ENCODE measurements at places on chromosomes 3 and 15. TPM values are rescaled to one million over a fixed set of nuclear protein-coding genes. Genes with fewer than 3 reads are reported as not detected.

SRGAP3 gene
- 13.9 TPM for total RNA-seq

GRCh38 chr3:181711325-181712135 is at the start of gene SOX2:
Gene SOX2, plus strand, starts transcription at chr3:181711925. Its CDS starts 436 bp downstream, at chr3:181712361.
- DNase-seq: peak; percentile 39

CPLX3 gene
- total RNA-seq: not detected

DNA sequence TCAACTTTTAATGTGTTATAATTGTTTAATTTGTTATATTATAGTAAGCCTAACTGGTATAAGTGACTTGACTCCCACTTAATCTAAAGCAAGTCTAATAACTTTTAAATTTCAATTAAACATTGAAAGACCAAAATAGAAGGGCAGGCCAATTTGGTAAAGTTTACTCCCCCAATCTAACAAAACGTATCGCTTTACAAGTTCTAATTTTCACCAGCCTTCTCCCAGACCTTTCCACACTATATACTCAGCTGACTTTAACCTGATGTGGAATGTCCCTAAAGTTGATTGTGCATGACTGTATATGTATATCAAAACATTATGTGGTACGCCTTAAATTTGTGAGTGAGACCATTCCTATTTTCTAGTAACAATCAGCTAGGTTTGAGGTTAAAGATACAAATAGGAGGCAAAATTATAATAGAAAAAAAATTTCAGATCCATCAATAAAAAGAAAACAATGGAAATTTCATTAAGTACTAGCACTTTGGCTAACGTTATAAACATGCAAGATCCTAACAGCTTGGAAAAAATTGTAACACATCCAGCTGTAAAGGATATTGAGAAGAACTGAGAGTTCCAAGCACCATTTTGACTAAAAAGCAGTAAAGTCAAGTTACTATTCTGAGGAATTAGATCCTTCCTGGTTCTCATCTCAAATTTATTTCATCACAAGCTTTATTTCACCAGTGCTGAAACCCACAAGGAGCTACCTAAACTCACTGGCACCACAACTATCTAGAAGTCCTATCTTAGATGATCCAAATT is 199.5 kb downstream of the ERC2 start:
- no peak for DNase-seq

DNA sequence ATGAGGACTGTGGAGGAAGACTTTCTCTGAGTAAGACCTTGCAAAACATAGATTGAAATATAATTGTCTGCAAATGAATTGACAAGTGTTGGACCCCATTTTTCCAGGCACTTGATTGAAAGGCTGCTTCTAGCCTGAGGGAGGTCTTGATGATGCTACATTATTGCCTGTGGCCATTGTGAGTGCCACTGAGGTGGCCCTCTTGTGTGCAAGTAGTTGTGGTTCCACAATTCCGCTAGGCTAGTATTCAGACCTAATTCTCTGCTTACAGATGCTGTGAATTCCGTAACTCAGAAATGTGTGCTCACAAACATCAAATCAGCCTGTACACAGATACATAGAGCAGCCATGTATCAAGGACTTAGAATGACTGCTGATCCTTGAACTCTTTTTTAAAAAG is 34.7 kb downstream of the FNDC3B start:
- DNase-seq: no peak

FMN1 gene
- 3.4 TPM for total RNA-seq

CPN2 gene
- 0.87 TPM for total RNA-seq

GRCh38 chr15:92902737-92903593 is 2.8 kb downstream of the CHD2 start:
- no peak for DNase-seq

TMEM158 gene
- 1.00 TPM for total RNA-seq

- DNase-seq: no peak
Measured at GRCh38 chr3:97815149-97815917, 6.5 kb upstream of the CRYBG3 start.

GRCh38 chr15:40204100-40204499 is 34.8 kb upstream of the PAK6 start:
- DNase-seq: no peak

DNA sequence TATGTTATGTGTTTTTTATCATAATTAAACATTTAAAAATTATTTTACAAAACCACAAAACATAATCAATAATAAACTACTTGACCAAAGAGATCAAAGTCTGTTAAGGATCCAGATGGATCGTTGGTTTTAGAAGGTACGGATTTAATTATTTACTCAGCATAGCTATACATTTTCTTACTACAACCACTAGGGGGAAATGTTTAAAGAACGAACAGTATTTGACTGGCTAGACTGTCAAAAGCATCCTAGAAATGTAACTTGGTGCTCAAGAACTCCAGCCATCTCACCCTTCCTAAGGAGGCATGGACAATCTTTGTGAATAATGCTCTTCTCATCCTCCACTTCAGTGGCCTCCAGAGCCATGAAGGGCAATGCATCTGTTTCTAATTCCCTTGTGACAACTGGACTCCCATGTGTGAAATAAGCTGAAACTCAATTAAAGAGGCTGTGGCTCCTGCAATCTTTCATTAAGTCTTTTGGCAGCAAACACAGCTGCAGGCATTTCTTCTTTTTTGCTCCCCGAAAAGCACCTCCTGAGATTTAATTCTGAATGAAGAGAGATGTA is 94.7 kb upstream of the TUSC7 start:
- no peak for DNase-seq

DNA sequence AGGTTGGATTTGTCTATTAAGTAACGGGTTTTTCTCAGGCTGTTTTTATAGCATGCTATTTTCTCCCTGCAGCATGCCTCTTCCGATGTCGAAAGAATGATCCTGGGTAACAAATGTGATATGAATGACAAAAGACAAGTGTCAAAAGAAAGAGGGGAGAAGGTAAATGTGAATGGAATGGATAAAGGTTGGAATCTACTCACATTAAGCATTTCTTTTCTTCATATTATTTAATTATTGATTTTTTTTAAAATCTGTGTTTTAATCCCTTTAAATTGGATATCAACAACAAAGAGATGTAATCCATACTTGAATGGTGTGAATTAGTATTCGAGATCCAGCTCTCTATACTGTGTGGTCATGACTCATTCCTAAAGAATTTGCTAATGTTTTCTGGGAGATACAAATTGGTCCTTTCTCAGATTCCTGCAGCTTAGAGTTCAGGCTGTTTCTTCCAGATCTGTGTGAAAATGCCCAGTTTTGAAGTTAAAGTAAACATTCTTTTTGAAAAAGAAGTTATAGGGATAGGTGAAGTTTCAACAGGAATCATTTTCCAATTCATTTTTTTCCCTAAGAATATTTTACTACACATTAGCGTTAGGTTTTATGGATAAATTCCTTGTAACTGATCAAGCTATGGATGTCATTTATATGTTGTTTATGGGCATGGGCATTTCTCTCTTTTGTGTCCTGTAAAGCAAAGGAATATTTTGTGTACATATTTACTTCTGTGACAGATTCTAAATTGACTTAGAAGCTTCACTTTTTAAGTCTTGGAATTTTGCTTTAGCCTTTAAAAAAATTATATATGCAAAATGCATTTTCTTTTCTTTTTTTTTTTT is 20.8 kb upstream of the APH1B start:
- DNase-seq: no peak

GRCh38 chr3:10867384-10867783 is 51.4 kb downstream of the SLC6A11 start:
- DNase-seq: no peak
